ENCODE measurements at places on chromosomes 1 and 21.

GRCh38 chr1:163337631-163338030, 15.9 kb downstream of the NUF2 start:
- no peak for DNase-seq

DNA sequence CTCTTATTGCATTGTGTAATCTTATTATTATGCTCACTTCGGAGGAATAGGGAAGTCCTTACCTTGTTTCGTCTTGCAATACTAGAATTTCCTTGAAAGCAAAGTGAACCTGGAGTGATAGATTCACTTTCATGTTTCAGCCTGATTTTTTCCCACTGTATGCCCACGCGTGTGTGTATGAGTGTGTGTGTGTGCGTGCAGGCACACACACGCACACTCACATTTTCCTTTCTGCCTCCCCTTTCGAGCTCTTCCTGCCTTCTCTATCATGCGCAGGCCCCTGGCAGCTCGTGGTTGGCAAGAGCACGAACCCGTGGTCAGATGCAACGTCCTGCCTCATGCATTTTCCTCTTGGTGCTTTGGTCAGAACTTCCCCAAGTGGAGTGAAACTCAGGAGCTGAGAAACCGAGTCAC, at the start of gene GCSAML:
Gene GCSAML, plus strand, starts transcription at position 366 of the 414 bp plus-strand sequence. CDS start 58 bp downstream, outside the sequence.
- DNase-seq = no peak

GRCh38 chr1:163596541-163597258, 274.9 kb downstream of the NUF2 start:
- DNase-seq = no peak

DNA sequence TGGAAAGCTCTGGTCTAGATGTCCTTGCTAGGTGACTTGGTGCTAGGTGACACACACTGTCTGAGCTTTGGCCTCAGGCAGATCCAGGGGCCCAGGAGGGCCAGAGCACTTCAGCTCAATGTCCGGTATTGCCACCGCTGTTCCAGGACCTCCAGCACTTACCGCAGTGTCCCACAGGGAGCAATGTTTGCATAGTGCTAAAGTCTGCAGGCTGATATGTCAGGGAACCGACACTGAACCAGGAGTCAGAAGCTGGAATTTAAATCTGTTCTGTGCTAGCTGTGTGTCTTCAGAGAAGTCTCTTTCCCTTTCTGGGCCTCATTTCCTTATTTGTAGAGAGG, 19.3 kb downstream of the DHCR24 start:
- no peak for DNase-seq

DNA sequence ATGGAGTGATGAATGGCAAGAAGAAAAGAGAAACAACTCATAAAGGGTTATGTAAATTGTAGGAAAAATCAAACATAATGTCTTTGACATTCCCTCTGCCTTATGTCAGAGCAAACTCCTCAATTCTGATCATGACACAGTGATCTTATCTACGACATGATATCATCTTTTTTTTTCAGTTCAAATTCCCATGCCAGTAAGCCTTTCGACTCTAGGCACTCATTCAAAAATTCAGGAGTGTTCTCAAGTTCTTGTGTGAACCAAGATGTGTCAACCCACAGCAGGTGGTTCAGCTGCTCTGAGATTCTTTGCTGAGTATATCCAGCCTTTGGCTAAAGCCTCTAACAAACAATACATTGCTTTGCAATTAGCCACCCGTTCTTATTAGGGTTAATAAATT, 97.1 kb upstream of the ESRRG start:
- no peak for DNase-seq

- no peak for DNase-seq
Measured at GRCh38 chr1:16882986-16883385, 12.8 kb upstream of the RNU1-2 start.

DNA sequence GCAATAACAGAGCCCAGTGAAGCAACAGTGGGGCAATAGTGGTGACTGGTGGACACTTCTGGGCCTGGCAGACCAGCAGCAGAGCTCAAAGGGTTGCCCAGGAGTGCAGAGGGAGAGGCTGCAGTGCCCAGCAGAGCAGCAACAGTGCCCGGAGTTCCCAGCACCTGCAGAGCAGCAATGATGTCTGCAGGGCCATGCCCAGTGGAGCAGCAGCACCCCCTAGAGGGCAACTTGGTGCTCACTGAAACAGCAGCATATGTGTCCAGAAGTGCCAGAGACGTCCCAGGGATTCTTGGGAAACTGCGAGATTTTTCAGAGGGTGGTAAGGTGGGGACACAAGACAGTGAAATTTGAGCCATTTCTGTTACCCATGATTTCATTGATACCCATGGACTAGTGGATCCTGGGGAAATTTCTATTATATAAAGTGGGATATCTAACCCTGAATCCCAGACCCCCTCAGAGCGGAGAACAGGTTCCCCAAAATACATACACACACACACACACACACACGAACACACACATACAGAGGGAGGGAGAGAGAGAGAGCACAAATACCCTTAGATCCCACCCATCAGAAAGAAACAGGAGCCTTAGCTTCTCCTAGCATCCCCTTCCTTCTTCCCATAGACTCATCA, 156.9 kb upstream of the GJB5 start:
- DNase-seq = no peak

GRCh38 chr21:41189150-41189745, 21.3 kb downstream of the BACE2 start:
- DNase-seq = no peak

GRCh38 chr1:117113199-117113598, 8.3 kb downstream of the TRIM45 start:
- DNase-seq = no peak

GRCh38 chr1:221286399-221286798, 407.2 kb downstream of the HLX start:
- DNase-seq = no peak

DNA sequence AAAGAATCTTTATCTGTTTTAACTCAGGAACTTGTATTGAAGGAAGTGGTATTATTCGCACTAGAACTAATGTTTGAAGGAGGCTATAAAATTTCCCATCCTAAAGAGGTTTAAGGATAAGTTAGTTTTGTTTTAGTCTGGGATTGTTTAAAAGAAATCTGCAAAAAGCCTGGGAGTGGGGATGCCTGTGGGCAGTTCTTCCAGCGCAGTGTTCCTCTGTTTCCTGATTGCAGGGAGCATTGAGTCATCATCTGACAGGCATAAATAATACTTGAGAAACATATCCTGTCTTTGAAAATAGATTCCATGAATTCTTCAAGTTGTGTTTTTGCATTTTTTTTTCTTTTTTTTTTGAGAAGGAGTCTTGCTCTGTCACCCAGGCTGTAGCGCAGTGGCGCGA, 350.8 kb upstream of the PTBP2 start:
- DNase-seq = no peak

- DNase-seq = no peak
Measured at GRCh38 chr1:31230378-31230777, 9.3 kb downstream of the NKAIN1 start.

- no peak for DNase-seq
Measured at GRCh38 chr21:44666401-44667320, at the start of gene KRTAP12-2. TSS of gene KRTAP12-2 (minus strand) at chr21:44666927. CDS start at chr21:44666886, 41 bp downstream.

- DNase-seq = no peak
Measured at GRCh38 chr1:174913225-174913903, 86.4 kb upstream of the CACYBP start.

DNA sequence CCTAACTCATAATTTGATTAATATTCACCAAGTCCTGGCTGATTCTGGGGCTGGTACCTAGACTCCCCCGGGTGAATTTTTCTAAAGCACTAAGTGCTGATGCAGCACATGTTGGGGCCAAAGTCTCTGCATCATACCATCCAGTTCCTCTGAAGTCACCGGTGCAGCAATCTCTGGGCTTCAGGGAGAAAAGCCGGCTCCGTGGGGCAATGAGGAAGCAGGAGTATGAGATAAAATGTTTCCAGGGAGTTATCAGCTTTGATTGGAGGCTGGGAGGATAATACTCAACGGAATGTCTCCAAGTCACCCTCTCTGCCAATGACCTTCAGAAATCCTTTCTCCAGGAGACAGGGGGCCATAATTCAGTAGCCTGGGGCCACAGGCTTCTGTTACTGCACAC, 1.2 kb downstream of the FCAMR start:
- no peak for DNase-seq

GRCh38 chr1:162133566-162133965, 64.1 kb downstream of the NOS1AP start:
- DNase-seq = no peak

DNA sequence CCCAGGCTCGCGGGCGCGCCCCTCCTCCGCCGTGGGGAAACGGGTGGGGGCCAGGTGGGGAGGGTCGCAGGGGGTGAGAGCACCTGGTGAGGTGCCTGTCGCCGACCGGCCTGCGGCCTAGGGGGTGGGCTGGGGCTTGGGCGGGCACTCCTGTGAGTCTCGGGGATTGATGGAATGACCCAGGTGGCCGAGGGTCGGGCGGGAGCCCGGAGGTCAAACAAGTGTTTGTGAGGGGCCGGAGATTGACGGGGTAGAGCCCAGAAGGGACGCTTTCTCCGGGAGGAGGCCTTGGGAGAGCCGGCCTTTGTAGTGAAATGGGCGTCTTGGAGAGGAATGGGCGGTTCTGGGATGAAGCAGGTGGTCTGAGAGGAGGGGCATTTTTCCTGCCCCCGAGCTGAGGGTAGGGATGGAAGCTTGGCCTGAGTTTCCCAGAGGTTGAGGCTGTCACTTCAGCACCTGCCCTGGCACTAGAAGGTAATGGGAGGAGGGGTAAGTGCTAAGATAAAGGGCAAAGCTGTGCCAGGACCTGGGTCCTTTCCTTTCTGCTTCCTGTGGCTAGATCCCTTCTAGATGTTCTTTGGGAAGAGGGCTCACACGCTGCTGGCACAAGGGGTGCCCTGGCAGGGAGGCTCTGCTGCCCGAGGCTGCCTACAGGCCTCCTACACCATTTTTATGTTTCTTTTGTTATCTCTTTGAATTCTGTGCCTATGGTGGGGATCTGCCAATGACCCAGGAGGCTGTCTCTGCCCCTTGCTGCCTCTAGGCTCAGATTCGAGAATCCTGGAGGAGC, 56.1 kb downstream of the NDUFS5 start:
- no peak for DNase-seq

DNA sequence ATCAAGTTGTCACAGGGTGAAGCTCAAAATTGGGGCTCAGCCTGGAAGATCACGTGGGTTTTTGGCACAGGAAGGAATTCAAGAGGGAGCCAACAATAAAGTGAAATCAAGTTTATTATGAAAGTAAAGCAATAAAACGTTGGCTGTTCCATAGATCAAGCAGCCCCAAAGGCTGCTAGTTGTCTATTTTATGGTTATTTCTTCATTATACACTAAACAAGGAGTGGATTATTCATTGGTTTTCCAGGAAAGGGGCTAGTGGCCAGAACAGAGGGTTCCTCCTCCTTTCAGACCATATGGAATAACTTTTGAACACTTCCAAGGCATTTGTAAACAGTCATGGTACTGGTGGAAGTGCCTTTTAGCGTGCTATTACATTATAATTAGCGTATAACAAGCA, 723.5 kb upstream of the ADAMTS5 start:
- DNase-seq = no peak

DNA sequence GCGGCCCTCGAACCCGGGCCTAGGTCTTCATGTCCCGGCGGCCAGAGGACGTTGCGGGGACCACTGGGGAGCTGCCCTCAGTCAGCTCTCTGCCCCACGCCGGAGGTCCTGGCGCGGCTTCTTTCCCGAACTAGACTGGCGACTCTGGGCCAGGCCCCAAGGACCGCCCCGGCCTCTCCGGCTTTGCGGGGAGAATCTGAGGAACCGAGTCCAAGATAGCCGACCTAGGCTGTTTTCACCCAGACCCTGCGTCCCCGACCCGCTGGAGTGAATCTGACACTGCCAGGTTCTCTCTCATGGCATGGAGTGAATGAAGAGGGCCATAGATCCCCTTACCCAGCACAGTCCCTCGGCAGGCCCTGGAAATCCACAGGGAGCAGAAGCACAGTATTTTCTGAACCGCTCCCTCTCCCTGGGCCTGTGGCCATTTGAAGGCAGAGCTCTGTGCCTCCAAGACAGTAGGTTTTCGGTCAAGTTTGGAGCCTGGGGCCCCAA, 9.9 kb upstream of the BARHL2 start:
- no peak for DNase-seq

DNA sequence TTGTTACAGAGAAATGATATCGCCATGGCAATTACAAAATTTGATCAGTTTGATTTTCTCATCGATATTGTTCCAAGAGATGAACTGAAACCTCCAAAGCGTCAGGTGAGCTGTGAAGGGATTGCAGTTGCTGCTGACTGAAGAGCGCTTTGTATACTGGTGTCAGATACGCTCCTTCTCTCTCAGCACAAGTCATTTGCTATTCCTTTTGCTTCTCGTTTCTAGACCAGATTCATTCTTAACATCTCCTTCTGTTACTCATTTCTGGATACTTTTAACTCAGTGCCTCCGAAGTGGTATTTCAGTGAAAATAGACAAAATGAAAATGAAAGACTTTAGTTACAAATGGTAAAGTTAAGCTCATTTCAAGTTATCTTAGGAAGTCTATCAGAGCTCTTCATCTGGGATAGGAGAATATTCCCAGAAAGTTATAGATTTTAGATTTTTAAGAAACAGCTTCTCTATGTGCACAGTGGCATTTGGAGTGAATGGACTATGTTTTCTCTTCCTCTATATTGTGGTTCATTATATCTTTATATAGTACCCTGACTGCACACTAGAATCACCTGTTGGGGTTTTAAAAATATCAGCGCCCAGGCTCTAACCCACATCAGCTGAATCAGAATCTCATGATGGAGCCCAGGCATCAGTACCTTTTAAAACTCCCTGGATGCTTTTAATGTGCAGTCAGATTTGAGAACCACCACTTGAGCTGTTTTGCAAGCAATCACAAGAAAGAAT, 30.3 kb upstream of the KCNQ4 start:
- DNase-seq = no peak

GRCh38 chr1:179775009-179775408, 31.9 kb downstream of the FAM163A start:
- DNase-seq = no peak

GRCh38 chr1:38055398-38055797, 8.8 kb upstream of the POU3F1 start:
- DNase-seq = no peak

DNA sequence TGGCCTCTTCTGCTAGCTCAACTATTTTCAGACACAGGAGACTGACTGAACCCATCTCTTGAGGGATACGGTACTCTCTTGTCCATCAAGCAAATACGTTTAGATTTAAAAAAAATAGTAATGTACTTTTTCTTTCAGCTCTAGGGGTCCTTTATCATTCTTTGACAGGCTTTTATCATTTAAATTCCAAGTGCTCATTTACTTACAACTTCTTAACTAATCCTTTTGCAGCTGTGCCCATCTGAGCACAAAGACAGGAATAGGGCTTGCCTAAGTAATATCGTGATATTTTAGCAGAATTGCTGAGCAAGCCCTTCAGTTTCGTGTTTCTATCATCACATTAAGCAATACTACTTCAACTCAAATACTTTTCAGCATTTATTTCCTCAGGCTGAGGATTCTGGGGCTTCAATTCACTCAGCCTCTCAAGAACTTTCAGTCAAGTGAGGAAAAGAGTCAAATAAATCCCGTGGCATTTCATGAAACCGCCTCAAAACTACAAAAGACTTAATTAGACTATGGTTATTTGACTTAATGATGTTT, 317.6 kb downstream of the BACH1 start:
- DNase-seq = no peak

- no peak for DNase-seq
Measured at GRCh38 chr1:10525208-10525607, 50.5 kb downstream of the PEX14 start.
